ENCODE measurements at places on chromosomes 1 and 21.

DNA sequence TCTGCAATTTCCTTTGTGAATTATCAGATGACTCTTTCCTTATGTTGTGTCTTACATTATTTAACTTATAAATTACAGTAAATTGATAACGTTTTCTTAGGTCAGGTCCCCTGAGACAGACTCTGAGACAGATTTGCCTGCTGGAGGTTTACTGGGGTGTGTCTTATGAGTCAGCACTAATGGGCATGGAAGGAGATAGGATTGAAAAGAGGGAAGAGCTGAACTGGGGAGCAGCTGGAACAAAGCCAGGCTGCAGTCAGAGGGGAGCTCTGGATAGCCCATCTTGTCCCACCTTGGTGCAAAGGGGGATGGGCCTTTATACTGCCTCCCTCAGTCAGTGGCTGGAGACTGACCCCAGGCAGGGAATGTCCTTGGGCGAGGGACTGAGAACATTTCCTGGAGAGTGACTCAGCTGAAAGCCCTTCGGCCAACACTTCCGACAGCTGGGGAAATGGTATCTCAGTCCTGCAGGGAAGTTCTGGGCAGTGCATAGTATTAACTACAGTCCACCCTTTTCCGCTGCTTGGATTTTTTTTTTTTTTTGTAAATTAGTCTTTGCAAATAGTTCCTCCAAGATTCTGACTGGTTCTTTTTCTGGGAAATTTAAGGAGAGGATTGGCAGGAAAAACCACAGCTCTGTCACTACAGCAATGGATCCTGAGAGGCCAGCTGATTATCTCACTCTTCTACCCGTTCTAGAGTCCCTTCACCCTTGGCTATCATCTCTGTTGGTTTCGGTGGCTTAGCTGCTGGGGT, 39.1 kb upstream of the CDC42BPA start:
- no peak for DNase-seq

- DNase-seq, result no peak
Observed at GRCh38 chr1:8410791-8411190, 92.9 kb downstream of the SLC45A1 start.

DNA sequence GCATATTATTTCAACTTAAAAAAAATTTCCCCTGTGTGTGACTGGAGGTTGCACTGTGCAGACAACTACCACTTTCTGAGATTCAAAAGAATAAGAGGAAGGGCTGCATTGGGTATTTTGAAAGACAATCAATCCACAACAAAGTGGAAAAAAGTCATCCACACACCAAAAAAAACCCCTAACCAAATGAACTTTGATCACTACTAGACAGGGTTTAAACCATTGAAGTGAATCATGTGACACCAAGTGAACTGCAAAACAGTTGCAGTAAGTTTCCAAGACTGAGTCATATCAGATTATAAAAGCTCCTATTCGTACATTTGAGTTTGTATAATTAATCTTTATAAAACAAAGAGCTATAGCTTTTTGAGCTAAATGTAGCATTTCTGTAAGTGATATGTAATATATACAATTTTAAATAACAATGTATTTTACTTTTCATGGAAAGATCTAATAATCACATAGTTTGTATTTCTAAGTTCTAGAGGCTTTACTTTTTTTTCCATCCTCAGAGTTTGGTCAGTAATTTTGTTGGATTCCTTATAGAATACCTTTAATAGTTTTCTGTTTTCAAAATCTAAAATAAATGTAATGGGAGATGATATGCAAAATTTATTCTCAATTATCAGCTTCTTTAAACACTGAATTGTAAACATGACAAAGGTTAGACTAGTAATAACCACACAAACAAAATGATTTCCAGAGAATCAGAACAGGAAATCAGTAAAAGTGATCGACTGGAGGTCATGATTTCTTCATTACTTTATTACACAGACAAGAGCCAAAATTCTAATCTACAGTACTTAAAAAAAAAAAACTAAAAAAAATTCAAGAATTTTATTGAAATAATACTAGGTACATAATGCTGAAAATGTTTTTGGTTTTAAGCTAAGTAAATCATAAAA, 50.5 kb upstream of the GFI1 start:
- peak; percentile 57 for DNase-seq

- no peak for DNase-seq
Observed at GRCh38 chr1:8578936-8579335, 238.5 kb downstream of the RERE start.

DNA sequence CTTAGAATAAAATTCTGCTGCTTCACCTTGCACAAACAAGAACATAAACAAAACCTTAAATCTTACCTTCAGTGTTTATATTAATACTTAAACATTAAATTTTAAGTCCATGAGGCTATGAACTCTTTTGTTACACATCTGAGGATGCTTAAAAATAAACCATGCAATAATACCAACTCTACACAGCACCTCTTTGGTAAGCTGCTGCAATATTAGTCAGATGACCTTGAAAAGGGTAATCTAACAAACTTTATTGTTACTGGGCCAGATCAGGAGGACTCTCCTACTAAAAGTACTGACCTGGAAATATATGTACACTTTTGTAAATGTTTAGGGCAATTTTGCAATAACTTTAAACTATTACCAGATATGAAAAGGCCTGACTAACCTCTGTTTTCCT, 763 bp downstream of the SIKE1 start:
- no peak for DNase-seq

GRCh38 chr1:9280015-9280860, 12.5 kb upstream of the SPSB1 start:
- DNase-seq, result peak; percentile 80

Data from T-helper 2 cell treated with Interferon-gamma antibody and Interleukin-4, amounts not matched to agents 5 μg/mL and 100 μg/mL, for 36 hours (primary cell).